ENCODE measurements at places on chromosomes 13 and 19.

- no peak for DNase-seq
Measured at GRCh38 chr19:46040952-46041500, at the start of gene IGFL4. TSS of gene IGFL4 (minus strand) at chr19:46041002. CDS start at chr19:46040962, 40 bp downstream.

DNA sequence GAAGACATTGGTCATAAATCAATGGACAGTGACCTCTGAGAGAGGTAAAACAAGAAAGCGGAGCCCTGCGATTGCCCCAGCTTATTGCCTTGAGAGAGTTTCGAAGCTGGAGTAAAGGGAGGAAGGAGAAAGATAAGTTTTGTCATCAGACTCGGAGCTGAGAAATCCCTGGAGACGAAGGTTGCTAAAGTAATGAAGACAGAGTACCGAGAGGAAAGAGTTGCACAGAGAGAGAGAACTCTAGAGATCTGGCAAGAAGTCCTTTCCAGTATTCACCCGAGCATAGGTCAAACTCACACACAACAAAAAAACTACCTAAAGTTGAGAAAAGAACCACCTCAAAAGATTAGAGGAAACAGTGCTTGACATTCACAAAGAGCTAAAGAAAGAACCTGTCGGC is 472.0 kb downstream of the DACH1 start:
- no peak for DNase-seq

GRCh38 chr13:30301827-30302226 is 5.5 kb downstream of the KATNAL1 start:
- DNase-seq = no peak

GRCh38 chr13:111662451-111662850 is 342.0 kb downstream of the TEX29 start:
- no peak for DNase-seq

- peak; percentile 36 for DNase-seq
Measured at GRCh38 chr19:4732680-4733114, 9.1 kb upstream of the DPP9 start.

GRCh38 chr13:75505327-75505726 is 23.4 kb upstream of the TBC1D4 start:
- no peak for DNase-seq

- no peak for DNase-seq
Measured at GRCh38 chr19:835210-835810, 5.5 kb upstream of the PRTN3 start.

- DNase-seq = no peak
Measured at GRCh38 chr13:34731486-34731885, 210.6 kb upstream of the NBEA start.

GRCh38 chr13:85216576-85216975 is 582.6 kb downstream of the SLITRK6 start:
- DNase-seq = no peak

DNA sequence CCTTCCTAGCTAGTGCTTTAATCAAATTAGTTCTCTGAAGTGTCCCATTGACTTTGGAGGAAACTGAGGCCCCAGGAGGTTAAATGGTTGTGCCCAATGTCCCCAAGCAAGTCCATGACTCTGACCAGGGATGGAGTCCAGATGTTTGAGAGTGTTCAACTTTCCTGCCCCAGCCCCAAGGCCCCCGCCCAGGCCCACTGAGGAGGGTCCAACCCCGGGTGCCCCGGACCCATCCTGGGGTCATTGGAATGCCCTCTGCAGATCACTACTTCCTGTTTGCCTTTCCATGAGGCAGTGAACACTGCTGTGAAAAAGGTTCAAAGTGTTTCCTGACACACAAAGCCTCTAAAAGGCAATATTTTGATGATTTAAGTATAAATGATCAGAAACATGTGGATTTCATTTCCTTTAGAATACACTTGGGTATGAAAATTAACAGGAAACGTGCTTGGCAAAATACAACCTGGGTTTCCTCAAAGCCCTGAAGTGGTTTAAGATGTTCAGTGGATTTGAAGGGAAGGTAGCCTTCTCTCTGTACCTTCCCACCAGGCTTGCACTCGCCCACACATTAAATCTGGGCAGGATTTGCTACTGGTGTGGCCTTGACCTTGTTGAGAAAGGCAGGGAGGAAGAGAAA is 335.7 kb downstream of the TSHZ3 start:
- no peak for DNase-seq

- DNase-seq = no peak
Measured at GRCh38 chr19:29530540-29531457, 5.0 kb downstream of the VSTM2B start.

GRCh38 chr19:7833225-7834099 is 3.4 kb downstream of the EVI5L start:
- DNase-seq = no peak

DNA sequence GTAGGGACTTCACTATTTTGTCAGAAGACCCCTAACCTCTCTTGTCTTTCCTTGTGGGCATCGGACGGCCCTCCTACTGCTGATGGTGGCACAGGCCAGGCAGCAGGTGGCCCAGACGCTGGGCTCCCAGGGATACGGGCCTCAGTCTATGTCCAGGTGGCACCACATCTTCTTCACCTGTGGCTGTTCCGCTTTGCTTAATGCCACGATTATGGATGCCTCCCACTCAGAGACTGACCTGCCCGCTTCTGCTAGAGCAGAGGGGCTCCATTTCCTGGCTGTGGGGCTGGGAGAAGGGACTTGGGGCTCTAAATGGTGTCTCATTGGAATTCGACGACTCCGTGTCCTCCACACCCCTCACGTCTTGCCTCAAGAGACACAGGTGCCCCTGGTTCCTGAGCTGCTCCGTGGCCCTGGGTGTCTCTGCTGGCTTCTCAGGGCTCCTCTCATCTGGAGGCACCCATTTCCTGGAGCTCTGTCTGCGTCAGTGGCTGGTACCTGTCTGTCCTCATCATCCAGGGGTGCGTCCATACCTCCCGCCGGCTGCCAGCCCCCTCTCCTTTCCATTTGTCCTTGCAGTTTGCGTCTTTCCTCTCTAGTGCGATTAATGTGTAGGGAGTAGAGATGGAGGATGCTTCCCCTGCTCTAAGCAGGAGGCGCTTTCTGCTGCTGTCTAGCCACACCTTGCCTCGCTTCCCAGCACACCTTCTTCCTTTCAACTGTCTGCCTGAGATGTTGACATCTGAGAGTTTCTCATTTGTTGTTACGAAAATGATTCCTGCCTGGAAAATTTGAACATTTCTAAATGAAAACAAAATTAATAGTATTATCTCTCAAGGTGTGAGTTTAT is 63.4 kb downstream of the TEX29 start:
- DNase-seq = no peak

GRCh38 chr19:46330319-46330918 is 16.5 kb upstream of the PPP5C start:
- no peak for DNase-seq

- DNase-seq = no peak
Measured at GRCh38 chr13:63700350-63700749, 2284.7 kb upstream of the PCDH20 start.

DNA sequence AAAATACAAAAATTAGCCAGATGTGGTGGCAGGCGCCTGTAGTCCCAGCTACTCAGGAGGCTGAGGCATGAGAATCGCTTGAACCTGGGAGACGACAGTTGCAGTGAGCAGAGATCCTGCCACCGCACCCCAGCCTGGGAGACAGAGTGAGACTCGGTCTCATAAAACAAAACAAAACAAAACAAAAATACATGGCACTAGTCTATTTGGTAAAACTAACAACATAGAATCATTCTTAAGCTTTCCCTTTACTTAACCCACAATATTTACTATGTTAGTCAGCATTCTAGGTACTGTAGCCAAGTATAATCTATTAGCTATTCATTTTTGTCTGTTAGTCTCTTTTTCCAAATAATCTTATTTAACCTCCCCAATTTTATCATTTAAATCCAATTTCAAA is 1482.8 kb downstream of the SLITRK5 start:
- DNase-seq = no peak

- DNase-seq = no peak
Measured at GRCh38 chr19:16795731-16796130, 33.5 kb upstream of the SIN3B start.

- DNase-seq = peak; percentile 97
Measured at GRCh38 chr13:51246418-51247277, 24.4 kb downstream of the FAM124A start.

GRCh38 chr13:107480130-107480529 is 735.2 kb downstream of the LIG4 start:
- DNase-seq = no peak

GRCh38 chr13:85853161-85853894 is 54.1 kb upstream of the SLITRK6 start:
- no peak for DNase-seq

- no peak for DNase-seq
Measured at GRCh38 chr13:67341406-67341805, 111.3 kb upstream of the PCDH9 start.

DNA sequence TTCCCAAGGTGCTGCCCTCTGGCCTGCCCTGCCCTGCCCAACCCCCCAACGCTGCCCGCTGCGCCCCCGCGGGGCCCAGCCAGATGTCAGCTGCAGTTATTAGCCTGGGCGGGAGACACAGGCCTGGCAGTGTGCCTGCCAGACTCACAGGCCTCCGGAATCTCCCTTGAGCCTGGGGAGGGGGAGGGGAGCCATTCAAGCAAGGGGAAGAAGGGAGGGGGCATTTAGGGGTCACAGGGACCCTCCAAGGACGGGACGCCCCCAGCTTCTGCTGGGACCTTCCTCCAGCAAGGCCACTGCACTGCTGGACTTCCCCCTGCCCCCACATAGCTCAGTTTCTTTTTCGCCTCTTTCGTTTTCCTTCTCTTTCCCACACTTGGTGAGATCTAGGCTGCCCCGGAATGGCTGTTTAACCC is 2.6 kb upstream of the JUNB start:
- DNase-seq = peak; percentile 62

- no peak for DNase-seq
Measured at GRCh38 chr13:80030491-80030890, 310.4 kb downstream of the SPRY2 start.

- DNase-seq = no peak
Measured at GRCh38 chr19:45771311-45771933, 2.4 kb upstream of the SIX5 start.

DNA sequence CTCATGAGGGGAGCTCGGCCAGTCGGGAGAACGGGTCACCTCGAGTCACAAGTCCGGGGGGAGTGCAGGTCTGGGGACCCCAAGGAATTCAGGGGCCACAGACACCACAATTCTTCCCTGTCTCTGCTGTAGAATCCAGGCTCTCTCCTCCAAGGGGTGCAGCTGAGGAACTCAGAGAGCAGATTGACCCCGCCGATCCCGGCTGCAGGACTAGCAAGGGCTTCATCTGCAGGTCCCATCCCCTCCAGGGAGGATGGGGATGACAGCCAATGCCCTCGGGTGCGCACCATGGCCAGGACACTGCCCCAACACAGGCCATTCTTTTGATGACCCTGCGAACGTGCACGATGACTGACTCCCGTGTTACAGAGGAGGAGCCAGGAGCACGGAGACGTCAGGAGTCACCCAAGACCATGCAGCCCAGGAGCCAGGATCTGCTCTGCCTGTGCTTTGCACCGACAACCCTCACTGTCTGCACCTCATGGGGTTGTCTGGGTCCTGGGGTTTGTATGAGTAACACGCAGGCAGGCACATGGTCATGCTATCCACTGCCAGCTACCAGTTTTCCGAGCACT is 48.5 kb upstream of the TUBGCP3 start:
- DNase-seq = no peak

All from posterior cingulate gyrus (tissue), 11 donors.